ENCODE measurements at places on chromosomes 2 and 18. TPM values are rescaled to one million over a fixed set of nuclear protein-coding genes. Genes with fewer than 3 reads are reported as not detected.

The CCL20 gene
- total RNA-seq, result 2.6 TPM

The LHCGR gene
- not detected for total RNA-seq

The MROH2A gene
- not detected for total RNA-seq

The C2orf76 gene
- total RNA-seq, result 52.4 TPM

- no peak for DNase-seq
- no peaks in the 10 kb centered on the region for H3K36me3 ChIP-seq
- peaks cover 7% of the 10 kb centered on the region for H3K4me1 ChIP-seq
- no peak overlapping the region for H3K4me3 ChIP-seq
- H3K27me3 ChIP-seq, result no peaks in the 10 kb centered on the region
Measured at GRCh38 chr2:202072226-202072625, 829 bp upstream of the KIAA2012 start.

GRCh38 chr2:54628957-54629356, 94.5 kb upstream of the EML6 start:
- no peak for DNase-seq
- H3K4me3 ChIP-seq, result no peak overlapping the region
- peaks cover 9% of the 10 kb centered on the region for H3K36me3 ChIP-seq
- H3K27ac ChIP-seq, result no peak overlapping the region
- no peaks in the 10 kb centered on the region for H3K27me3 ChIP-seq

GRCh38 chr2:127128445-127128904, 21.5 kb upstream of the BIN1 start:
- no peak overlapping the region for H3K4me3 ChIP-seq
- no peaks in the 10 kb centered on the region for H3K27me3 ChIP-seq
- H3K27ac ChIP-seq, result peak overlapping the region; percentile 26
- peak; percentile 74 for DNase-seq
- no peaks in the 10 kb centered on the region for H3K4me1 ChIP-seq

- no peaks in the 10 kb centered on the region for H3K36me3 ChIP-seq
- H3K4me3 ChIP-seq, result no peak overlapping the region
- no peak for DNase-seq
- H3K27me3 ChIP-seq, result no peaks in the 10 kb centered on the region
- no peak overlapping the region for H3K27ac ChIP-seq
Measured at GRCh38 chr2:179876266-179876665, 14.9 kb upstream of the ZNF385B start.

DNA sequence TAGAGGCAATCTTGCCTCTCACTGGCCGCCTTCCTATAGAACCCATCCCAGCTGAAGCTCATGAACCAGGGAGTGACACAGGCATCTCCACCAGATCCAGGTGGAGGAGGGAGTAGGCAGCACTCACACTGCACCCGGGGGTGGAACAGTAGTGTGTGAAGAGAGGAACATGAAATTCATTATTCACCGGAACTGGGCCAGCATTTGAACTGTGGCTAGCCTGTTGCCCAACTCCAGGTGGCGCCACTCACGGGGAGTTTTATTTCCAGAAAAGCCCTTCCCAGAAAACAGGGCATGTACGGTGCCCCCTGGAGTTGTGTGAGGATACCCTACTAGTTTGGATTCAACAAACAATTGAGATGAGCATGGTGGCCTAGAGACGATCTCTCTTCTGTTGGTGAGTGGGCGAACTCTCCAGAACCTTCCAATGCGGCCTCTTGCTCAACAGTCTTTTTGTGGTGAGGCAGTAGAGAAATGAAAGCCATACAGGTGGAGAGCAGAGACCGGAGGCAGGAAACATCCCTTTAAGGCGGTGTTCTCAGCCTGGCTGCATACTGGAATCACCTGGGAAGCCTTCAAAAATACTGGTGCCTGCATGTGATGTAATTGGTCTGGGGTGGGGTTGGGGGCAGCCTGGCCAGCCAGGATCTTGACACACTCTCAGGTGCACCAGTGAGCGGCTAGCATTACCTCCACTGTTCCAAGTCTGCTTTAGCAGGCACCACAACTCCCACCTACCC, 73.5 kb upstream of the NEDD4L start:
- H3K36me3 ChIP-seq, result no peaks in the 10 kb centered on the region
- H3K27me3 ChIP-seq, result no peaks in the 10 kb centered on the region
- DNase-seq, result no peak
- H3K4me1 ChIP-seq, result peaks cover 6% of the 10 kb centered on the region
- H3K27ac ChIP-seq, result no peak overlapping the region
- no peak overlapping the region for H3K4me3 ChIP-seq

GRCh38 chr2:51014759-51015158, 17.2 kb downstream of the NRXN1 start:
- no peak overlapping the region for H3K27ac ChIP-seq
- no peaks in the 10 kb centered on the region for H3K36me3 ChIP-seq
- no peak overlapping the region for H3K4me3 ChIP-seq
- DNase-seq, result no peak

Measured in body of pancreas (tissue), 4 donors.